GM12878 (cell line): ENCODE measurements at places on chromosomes 11 and 22. TPM values are rescaled to one million over a fixed set of nuclear protein-coding genes. Genes with fewer than 3 reads are reported as not detected.
A peak's percentile ranks its signal among the peaks of the same experiment; 100 is the strongest.

Gene CRYBB2
- not detected in 2 replicates for polyA plus RNA-seq

Gene ADORA2A
- polyA plus RNA-seq, result 17.0 and 20.6 TPM in 2 replicates

Gene CRYBB3
- not detected in 2 replicates for polyA plus RNA-seq

Gene SAA4
- polyA plus RNA-seq, result not detected in 2 replicates

Gene SLC22A9
- not detected in 2 replicates for polyA plus RNA-seq

GRCh38 chr11:128116447-128116846 is 470.9 kb downstream of the ETS1 start:
- no peaks in the 10 kb centered on the region for H3K36me3 ChIP-seq
- H3K27me3 ChIP-seq, result no peaks in the 10 kb centered on the region; the same call in 1 of the 2 replicates
- H3K4me1 ChIP-seq, result no peaks in the 10 kb centered on the region

- no peak for DNase-seq
- no peak overlapping the region for H3K4me3 ChIP-seq
- H3K36me3 ChIP-seq, result no peaks in the 10 kb centered on the region
- H3K27me3 ChIP-seq, result peaks cover 10% of the 10 kb centered on the region; the same call in 1 of the 2 replicates
- H3K4me1 ChIP-seq, result no peaks in the 10 kb centered on the region
- no peak overlapping the region for H3K27ac ChIP-seq
These were observed 74.0 kb upstream of the TCF20 start for GRCh38 chr22:42344361-42344905.

GRCh38 chr22:27257987-27258386 is 543.6 kb downstream of the MN1 start:
- H3K4me1 ChIP-seq, result no peaks in the 10 kb centered on the region
- H3K27ac ChIP-seq, result no peak overlapping the region
- DNase-seq, result no peak

GRCh38 chr11:63508009-63508408 is 2.1 kb downstream of the LGALS12 start:
- no peak for DNase-seq
- H3K27ac ChIP-seq, result no peak overlapping the region
- H3K4me1 ChIP-seq, result peaks cover 5% of the 10 kb centered on the region; the same call in 1 of the 2 replicates
- no peaks in the 10 kb centered on the region for H3K36me3 ChIP-seq
- no peak overlapping the region for H3K4me3 ChIP-seq
- no peaks in the 10 kb centered on the region for H3K27me3 ChIP-seq

- 0 out of 2 replicates have a peak, but pooled peaks cover 3% of the 10 kb centered on the region for H3K27me3 ChIP-seq
- H3K27ac ChIP-seq, result no peak overlapping the region
- H3K4me1 ChIP-seq, result 0 out of 2 replicates have a peak, but pooled peaks cover 3% of the 10 kb centered on the region
These were observed 4.2 kb downstream of the LGR4 start for GRCh38 chr11:27468209-27468994.

DNA sequence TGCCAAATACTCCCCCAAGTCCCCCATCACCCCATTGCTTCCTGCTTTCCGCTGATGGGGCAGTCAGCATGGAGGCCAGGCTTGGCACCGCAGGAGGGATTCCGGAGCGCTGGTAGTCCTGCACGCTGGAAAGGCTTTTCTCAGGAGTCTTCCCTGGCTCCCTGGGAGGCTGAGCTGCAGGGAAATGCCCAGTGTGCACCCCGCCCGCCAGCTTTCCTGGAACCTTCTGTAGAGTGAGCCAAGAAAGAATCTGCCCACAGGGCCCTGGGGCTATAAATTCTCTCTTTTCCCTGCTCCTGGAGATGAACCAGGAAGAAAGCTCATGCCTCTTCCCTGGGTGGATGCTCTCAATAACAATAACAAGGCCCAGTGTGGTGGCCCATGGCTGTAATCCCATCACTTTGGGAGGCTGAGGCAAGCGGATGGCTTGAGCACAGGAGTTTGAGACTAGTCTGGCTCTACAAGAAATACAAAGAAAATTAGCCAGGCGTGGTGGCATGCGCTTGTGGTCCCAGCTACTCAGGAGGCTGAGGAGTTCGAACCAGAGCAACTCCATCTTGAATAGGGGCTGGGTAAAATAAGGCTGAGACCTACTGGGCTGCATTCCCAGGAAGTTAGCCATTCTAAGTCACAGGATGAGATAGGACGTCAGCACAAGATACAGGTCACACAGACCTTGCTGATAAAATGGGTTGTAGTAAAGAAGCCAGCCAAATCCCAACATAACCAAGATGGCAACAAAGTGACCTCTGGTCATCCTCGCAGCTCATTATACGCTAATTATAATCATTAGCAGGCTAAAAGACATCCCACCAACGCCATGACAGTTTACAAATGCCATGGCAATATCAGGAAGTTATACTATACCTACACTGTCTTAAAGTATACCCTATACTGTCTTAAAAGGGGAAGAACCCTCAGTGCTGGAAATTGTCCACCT is 46.4 kb upstream of the FTH1 start:
- no peak for DNase-seq
- peaks cover 6% of the 10 kb centered on the region for H3K4me1 ChIP-seq
- no peak overlapping the region for H3K27ac ChIP-seq
- H3K27me3 ChIP-seq, result no peaks in the 10 kb centered on the region

DNA sequence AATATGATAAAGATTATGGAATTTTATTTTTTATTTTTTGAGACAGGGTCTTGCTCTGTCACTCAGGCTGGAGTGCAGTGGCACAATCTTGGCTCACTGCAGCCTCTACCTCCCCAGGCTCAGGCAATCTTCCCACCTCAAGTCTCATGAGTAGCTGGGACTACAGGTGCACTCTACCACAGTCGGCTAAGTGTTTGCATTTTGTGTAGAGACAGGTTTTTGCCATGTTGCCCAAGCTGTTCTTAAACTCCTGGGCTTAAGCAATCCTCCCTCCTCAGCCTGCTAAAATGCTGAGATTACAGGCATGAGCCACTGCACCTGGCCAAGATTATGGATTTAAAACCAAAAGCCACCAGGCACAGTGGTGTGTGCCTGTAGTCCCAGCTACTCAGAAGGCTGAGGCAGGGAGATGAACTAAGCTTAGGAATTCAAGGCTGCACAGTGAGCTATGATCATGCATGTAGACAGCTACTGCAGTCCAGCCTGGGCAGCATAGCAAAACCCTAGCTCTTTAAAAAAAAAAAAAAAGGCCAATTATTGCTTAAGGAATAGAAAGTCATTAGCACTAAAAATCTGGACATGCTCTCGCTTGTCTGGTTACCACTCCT is 20.2 kb upstream of the CCND1 start:
- no peak for DNase-seq
- no peak overlapping the region for H3K4me3 ChIP-seq
- no peaks in the 10 kb centered on the region; the same call in none of the 2 replicates for H3K27me3 ChIP-seq

GRCh38 chr22:16959345-16959930 is 48.6 kb downstream of the GAB4 start:
- no peaks in the 10 kb centered on the region for H3K27me3 ChIP-seq
- no peaks in the 10 kb centered on the region for H3K4me1 ChIP-seq

- H3K4me3 ChIP-seq, result peak overlapping the region; percentile 75
- no peak for DNase-seq
- no peaks in the 10 kb centered on the region for H3K36me3 ChIP-seq
- no peak overlapping the region for H3K27ac ChIP-seq
These were observed 22.1 kb downstream of the LMO2 start for GRCh38 chr11:33869481-33870422.

- no peaks in the 10 kb centered on the region for H3K36me3 ChIP-seq
- no peaks in the 10 kb centered on the region for H3K27me3 ChIP-seq
- DNase-seq, result no peak
- H3K27ac ChIP-seq, result no peak overlapping the region
- peaks cover 7% of the 10 kb centered on the region; the same call in 1 of the 2 replicates for H3K4me1 ChIP-seq
These were observed 41.0 kb upstream of the PRDM11 start for GRCh38 chr11:45105233-45105983.

DNA sequence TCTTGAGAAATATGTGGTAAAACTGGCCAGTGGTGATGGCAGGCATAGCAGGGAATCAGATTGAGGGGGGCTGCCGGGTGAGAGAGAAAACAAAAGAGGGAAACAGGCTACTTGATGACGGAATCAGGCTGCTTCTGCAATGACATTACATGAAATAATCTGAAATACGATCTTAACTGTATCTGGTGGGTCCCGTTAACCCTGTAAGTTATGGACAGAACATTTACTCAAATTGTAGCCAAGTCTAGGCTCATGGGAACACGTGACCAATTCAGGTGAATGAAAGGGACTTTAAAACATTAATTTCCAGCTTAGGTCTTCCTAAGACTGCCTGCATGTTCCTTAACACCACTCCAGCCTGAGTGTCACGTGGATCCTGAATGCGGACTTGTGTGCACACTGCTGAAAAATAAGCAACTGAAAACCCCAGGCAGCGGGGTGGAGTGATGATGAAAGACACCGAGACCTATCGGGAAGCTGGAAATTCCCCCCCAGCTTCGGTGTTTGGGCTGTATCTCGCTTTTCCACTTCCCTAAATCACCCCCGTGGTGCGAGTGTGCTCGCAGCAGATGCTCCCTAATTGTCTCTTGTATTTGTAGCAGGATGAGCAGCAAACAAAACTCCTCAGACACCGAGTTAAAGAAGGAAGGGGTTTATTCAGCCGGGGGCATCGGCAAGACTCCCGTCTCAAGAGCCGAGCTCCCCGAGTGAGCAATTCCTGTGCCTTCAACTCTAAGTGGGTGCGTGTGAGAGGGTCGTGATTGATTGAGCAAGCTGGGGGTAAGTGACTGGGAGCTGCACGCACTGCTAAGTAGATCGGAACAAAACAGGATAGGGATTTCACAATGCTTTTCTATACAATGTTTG is 145.0 kb upstream of the GRK3 start:
- peak overlapping the region; percentile 51 for H3K4me3 ChIP-seq
- H3K27me3 ChIP-seq, result peaks cover 3% of the 10 kb centered on the region; the same call in 1 of the 2 replicates
- no peaks in the 10 kb centered on the region for H3K36me3 ChIP-seq
- H3K27ac ChIP-seq, result no peak overlapping the region

GRCh38 chr11:9069256-9069655 is 22.1 kb downstream of the SCUBE2 start:
- DNase-seq, result no peak
- no peaks in the 10 kb centered on the region for H3K27me3 ChIP-seq
- no peaks in the 10 kb centered on the region for H3K36me3 ChIP-seq
- H3K27ac ChIP-seq, result no peak overlapping the region
- H3K4me3 ChIP-seq, result no peak overlapping the region

GRCh38 chr11:66225066-66225465 is 43.4 kb upstream of the RAB1B start:
- peaks cover 17% of the 10 kb centered on the region for H3K4me1 ChIP-seq
- H3K27ac ChIP-seq, result no peak overlapping the region
- H3K27me3 ChIP-seq, result no peaks in the 10 kb centered on the region
- DNase-seq, result no peak

DNA sequence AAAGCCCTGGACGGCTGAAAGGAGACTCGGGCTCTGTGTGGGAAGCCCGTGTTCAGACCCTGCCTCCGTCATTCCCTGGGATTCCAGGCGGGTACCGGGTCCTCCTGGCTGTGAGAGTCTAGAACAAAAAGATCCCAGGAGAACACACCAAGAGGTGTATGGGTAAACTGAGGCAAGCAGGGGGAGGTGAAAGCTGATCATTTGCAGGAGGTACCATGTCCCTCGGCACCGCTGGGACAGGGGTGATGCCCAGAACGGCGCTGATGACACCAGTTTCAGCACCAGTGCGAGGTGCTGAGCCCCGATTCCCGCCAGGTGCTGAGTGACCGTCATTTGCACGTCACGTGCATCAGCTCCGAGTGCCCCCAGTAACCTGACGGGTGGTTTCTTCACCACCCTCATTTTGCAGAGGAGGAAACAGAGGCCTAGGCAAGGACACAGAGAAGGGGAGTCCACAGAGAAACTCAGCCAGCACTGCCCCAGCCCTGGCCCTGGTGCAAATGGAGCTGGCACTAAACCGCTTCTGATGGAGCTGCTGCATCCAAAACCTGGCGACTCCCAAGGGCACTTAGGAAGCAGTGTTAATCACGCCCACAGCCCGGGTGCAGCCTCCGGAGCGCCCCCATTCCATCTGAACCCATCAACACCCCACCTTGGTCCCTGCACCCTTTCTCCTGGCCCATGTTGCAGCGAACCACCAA is 16.8 kb downstream of the MACROD1 start:
- H3K27ac ChIP-seq, result no peak overlapping the region
- H3K36me3 ChIP-seq, result no peaks in the 10 kb centered on the region
- H3K4me1 ChIP-seq, result no peaks in the 10 kb centered on the region; the same call in 1 of the 2 replicates
- DNase-seq, result no peak
- no peak overlapping the region for H3K4me3 ChIP-seq

GRCh38 chr11:32056438-32056837 is 34.4 kb upstream of the RCN1 start:
- H3K4me1 ChIP-seq, result no peaks in the 10 kb centered on the region
- DNase-seq, result no peak
- no peak overlapping the region for H3K4me3 ChIP-seq

DNA sequence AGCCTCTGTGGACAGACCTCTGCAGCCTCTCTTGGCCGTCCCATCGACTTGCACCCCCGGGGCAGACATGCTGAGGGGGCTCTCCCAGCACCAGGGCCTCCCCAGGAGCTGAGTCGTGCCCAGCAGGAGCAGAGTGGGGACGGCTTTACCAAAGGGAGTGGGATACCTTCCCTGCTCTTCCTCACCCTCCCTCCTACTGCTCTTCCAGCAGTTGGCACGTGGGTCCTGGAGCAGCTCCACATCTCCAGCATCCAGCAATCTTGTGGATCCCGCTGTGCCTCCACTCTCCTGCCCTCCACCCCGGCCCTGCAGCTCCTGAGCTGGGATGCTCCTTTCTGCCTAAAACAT is 854.0 kb downstream of the BRD1 start:
- H3K27me3 ChIP-seq, result no peaks in the 10 kb centered on the region
- no peak overlapping the region for H3K4me3 ChIP-seq
- no peaks in the 10 kb centered on the region for H3K4me1 ChIP-seq
- no peaks in the 10 kb centered on the region for H3K36me3 ChIP-seq
- DNase-seq, result no peak
- H3K27ac ChIP-seq, result no peak overlapping the region

DNA sequence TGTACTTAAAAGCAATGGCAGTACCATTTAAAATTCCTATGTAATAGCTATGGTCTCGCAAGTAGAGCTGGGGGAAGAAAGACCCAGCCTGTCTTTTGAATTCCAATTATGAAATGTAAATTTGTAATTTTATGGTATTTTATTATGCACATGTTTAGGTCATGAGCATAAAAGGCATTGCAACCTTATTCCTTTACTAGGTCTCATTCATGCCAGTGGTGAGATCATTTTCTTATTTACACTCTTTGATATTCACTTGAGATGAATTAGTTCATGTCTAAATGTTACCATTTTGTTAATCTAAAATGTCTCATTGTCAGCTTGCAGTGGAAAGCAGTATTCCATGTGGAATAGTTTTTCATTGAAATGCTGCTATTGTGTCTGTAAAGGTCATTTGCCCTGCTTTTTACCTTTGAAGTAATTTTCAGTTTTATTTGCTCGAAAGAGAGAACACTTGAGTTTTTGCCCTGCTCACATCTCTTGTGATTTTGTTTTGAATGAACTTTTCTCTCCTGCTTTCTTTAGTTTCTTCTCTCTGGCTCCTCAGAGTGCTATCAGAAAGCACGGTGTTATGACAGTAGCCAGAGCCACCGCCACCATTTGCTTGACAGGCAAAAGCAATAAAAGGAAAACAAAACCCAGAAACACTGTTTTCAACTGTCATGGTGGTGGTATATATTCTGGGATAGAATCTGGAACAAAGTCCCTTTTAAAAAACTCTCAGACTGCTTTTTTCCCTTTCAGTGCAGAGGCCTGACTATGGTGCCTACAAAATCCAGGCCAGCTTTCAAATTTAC is 37.2 kb upstream of the RAG2 start:
- no peak overlapping the region for H3K4me3 ChIP-seq
- H3K27ac ChIP-seq, result no peak overlapping the region
- H3K4me1 ChIP-seq, result no peaks in the 10 kb centered on the region
- no peak for DNase-seq
- H3K36me3 ChIP-seq, result no peaks in the 10 kb centered on the region

- no peak overlapping the region for H3K4me3 ChIP-seq
- H3K27ac ChIP-seq, result no peak overlapping the region
- H3K27me3 ChIP-seq, result no peaks in the 10 kb centered on the region
- H3K36me3 ChIP-seq, result no peaks in the 10 kb centered on the region
- no peak for DNase-seq
- H3K4me1 ChIP-seq, result peaks cover 27% of the 10 kb centered on the region
These were observed 9.1 kb upstream of the GLYATL1B start for GRCh38 chr11:59076876-59077571.

GRCh38 chr11:123316003-123316402 is 114.1 kb upstream of the GRAMD1B start:
- no peak overlapping the region for H3K27ac ChIP-seq
- H3K4me3 ChIP-seq, result no peak overlapping the region
- H3K4me1 ChIP-seq, result no peaks in the 10 kb centered on the region
